ENCODE measurements at places on chromosomes 1 and 21.

DNA sequence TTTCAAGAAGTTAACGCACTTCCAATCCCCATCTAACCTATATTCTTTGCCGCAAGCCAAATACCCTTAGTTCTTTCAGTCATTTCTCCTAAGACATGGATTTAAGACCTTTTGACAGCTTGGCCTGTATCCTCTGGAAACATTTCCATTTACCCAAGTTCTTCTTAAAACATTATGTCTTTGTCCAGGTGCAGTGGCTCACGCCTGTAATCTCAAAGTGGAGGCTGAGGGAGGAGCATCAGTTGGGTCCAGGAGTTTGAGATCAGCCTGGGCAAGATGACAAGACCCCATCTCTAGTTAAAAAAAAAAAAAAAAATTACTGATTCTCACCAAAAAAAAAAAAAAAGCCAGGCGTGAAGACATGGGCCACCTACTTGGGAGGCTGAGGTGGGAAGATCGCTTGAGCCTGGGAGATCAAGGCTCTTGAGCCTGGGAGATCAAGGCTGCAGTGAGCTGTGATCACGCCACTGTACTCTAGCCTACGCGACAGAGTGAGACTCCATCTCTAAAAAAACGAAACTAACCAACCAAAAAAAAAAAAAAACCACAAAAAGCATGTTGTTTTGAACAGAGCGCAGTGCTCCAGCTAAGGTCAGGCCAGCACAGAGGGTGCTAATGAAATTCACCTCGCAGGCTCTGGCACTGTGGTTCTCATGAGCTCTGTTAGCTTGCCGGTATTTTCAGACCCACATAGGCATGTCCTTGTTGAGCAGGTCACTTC lies 36.0 kb downstream of the NUAK2 start:
- peak; percentile 28 for DNase-seq

GRCh38 chr1:214574598-214575411 lies 23.4 kb upstream of the PTPN14 start:
- no peak for DNase-seq

- DNase-seq: no peak
These were observed 315.8 kb upstream of the USP24 start for GRCh38 chr1:55530749-55531478.

GRCh38 chr1:162343470-162343869 lies 33.2 kb downstream of the SPATA46 start:
- DNase-seq: no peak

GRCh38 chr1:2638466-2639115 lies 5.8 kb upstream of the MMEL1 start:
- DNase-seq: no peak

DNA sequence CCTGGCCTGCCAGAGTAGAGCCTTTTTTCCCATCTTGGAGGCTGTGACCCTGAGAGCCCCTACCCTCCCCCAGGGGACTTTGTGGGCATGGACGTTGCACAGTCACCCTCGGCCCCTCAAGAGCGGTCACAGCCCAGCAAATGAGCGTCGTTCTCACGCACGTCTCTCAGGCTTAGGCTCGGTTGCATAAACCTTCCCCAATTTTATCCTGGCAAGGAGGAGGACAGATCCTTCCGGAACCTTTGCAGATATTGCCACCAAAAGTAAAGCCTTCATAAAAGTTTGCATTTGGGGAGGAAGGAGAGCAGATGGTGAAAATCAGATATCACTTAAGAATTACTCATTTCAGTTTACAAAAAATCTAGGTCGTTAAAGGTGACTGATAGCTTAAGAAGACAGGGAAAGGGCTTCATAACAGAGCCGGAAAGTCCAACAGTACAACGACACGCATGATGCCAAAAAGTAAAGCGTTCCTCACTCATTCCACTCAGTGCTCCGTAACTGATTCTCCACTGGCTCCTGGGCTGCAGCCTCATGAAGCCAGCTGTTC lies 29.3 kb downstream of the PDE9A start:
- no peak for DNase-seq

DNA sequence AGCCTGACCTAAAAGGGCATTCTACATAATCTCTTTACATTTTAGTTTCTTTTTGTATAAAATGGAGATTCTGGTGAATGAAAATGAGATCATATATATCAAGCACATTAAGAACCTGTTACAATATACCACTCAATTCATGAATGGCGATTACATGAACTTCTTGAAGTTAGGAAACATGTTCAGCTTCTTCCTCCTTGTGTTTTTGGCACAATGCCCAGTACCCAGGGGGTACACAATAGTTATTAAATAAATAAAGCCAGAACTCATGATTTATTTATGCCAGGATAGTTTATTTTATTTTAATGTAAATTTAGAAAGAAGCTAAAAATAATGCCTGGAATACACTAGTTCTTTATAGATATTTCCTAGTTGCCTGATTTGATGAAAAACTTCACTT lies 186.0 kb upstream of the PTGFR start:
- no peak for DNase-seq

GRCh38 chr1:43703836-43704235 lies 3.5 kb upstream of the ST3GAL3 start:
- no peak for DNase-seq
